ENCODE measurements at places on chromosomes 3 and 15.

DNA sequence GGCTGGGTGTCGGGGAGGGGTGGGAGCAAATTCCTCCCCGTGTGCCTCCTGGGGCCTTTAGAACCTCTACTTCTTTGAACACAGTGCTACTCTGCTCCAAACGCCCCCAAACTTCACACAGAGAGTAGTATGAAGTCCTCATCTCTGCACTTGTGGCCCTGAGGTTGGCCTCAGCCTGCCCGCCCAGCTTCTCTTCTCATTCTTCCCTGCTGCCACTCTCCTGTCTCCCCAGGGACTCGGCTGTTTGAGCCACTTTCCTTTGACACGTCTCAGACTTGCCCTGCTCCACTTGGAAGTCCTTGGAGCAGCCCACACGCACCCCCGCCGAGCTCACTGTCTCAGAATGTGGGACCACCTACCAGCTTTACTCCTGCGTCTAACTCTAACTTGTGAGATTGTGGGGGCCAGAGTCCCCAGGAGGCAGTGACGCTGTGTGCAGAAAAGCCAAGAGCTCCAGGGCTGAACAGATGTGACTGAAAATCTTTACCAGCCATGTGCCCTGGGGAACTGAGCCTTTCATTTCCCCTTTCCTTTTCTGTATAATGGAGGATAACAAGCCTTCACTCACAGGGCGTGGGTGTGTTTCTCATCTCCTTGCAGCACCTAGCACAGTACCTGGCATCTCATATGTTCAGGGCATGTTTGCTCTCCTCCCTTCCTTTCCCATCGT, 233.6 kb upstream of the CTDSPL start:
- no peak for DNase-seq

- DNase-seq, result peak; percentile 66
These were observed 38.9 kb upstream of the SNTN start for GRCh38 chr3:63613561-63613960.

DNA sequence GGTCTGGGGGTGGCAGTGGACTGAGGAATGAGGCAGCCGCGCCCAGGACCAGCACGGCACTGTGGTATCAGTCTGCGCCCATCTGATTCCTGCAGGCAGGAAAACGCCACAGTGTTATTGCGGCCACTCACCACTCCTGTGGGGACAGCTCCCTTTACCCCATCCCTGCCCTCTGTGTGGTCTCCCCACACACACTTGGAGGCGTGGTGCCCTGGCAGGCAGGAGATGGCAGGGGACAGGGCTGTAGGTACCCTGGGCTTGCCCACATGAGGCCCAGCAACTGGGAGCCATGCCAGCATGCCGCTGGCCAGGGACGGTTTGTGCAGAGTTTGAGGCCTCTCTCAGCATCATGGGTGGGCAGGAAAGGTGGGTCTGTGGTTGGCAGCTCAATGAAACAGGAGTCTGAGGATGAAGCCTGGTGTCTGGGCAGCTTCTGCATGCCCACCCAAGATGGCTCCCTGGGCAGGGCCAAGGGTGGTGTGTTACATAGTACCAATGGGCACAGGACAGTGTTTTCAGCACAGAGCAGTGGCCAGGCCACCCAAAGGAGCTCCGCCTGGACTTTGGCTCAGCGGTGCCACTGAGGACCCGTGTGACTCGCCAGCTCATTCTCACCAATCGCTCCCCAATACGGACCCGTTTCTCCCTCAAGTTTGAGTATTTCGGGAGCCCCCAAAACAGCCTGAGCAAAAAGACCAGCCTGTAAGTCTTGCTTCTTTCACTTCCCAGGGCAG, 27.2 kb downstream of the ACAA1 start:
- no peak for DNase-seq

GRCh38 chr3:127964053-127964452, 49.0 kb downstream of the KBTBD12 start:
- DNase-seq, result peak; percentile 26

DNA sequence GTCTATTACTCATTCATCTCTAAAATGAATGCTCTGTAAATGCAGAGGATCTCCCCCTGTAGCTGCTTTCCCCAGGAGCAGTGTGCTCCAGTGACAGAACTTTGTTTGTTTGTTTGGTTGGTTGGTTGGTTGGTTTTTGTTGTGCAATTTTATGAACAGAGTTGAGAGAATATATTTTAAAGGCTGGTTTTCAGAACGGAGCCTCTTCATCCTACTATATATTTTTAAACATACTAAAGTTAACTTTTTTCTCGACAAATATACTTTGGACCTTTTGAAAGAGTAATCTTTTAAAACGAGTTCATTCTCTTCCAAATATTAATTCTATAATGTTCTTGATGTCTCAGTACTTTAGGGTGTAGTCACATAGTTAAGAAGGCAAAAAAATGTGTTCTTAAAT, 20.2 kb downstream of the RYR3 start:
- DNase-seq, result no peak

- DNase-seq, result no peak
These were observed 20.1 kb downstream of the CADM2 start for GRCh38 chr3:84978843-84979242.

GRCh38 chr3:47016934-47017435, 37.5 kb downstream of the NBEAL2 start:
- peak; percentile 90 for DNase-seq

GRCh38 chr3:115092220-115092791, 54.8 kb downstream of the ZBTB20 start:
- peak; percentile 74 for DNase-seq

GRCh38 chr3:157042226-157042625, 117.7 kb downstream of the CCNL1 start:
- DNase-seq, result no peak

- DNase-seq, result no peak
These were observed 71.0 kb downstream of the B3GNT5 start for GRCh38 chr3:183324083-183324482.

- DNase-seq, result peak; percentile 96
These were observed 30.5 kb downstream of the OXSM start for GRCh38 chr3:25820366-25820765.

DNA sequence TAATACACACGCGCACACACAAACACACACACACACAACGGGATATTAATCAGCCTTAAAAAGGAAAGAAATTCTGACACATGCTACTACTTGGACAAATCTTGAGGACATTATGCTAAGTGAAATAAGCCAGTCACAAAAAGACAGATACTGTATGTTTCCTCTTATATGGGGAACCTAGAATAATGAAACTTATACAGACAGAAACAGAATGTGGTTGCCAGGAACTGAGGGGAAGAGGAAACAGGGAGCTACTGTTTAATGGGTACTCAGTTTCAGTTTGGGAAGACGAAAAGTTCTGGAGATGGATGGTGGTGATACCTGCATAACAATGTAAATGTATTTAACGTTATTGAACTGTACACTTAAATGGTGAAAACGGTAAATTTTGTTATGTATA, 20.2 kb downstream of the ICE2 start:
- DNase-seq, result no peak

GRCh38 chr15:101240358-101240757, 11.5 kb downstream of the CHSY1 start:
- no peak for DNase-seq

- DNase-seq, result peak; percentile 56
These were observed 76.1 kb downstream of the FRMD4B start for GRCh38 chr3:69309814-69310213.

DNA sequence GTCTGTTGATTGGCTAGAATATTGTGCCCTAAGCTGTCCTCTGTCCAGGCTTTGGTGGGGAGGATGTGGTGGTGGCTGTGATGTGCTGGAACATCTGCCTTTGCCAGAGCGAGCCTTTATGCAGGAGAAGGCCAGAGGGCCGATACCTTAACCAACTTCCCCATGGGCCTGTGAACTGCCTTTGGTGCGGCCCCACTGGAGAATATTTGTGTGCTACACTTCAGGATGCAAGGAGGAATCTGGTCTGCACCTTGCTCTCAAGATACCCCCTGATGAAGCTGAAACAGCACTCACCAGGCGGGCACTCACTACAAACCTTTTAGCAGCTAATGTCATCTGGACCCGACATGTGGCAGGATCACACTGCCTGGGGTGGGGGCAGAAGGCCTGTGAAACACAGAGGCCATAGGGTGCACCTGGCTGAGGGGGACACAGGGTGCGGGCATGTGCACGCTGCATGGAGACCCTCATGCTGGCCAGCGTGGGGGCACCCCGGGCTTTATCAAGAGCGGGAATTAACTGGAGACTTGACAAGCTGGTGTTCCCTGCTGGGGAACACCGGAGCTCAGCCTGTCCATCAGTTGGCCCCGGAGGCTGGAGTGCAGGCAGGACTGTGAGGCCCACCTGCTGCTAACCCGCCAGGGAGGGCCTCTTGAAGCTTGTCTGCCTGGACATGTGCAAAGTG, 16.4 kb downstream of the PRR23E start:
- DNase-seq, result no peak

DNA sequence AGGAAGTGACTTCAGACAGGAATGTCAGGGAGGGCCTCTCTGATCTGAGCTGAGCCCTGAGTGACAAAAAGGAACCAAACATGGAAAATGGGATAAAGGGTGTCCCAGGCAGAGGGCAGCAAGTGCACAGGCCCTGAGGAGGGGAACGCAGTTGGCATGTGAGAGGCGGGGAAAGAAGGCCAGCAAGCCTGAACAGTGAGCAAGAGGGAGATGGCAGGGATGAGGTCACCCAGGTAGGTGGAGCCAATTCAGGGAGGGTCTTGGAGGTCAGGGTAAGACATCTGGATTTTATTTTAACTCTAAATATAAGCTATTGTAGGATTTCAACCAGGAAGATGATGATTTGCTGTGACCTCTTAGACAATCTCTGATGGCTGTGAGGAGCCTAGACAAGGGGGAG, 167.7 kb downstream of the LRTM1 start:
- DNase-seq, result peak; percentile 74

DNA sequence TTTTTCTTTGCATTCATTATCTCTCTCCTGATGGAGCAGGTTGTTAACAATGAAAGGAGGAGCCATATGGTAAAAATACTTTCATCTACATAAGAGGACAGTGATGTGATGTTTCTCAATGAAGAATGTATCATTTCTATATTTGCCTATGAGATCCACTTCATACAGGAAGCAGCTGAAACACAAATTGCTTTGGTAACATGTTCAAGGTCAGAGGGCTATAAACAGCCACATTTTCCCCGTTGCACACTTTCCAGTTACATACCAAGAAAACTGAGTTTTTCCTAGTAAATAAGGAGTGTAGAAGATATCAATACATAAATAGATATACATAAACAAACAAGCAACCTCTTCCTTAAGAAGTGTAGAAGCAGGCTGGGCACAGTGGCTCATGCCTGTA, 32.6 kb upstream of the GYG1 start:
- no peak for DNase-seq

- DNase-seq, result no peak
These were observed 240.7 kb downstream of the SHOX2 start for GRCh38 chr3:157865352-157866000.

- peak; percentile 48 for DNase-seq
These were observed 1109.3 kb downstream of the ROBO2 start for GRCh38 chr3:78148986-78149717.

- DNase-seq, result no peak
These were observed 11.3 kb downstream of the ARL8B start for GRCh38 chr3:5133239-5134018.

- DNase-seq, result peak; percentile 35
These were observed 92.7 kb upstream of the PRICKLE2 start for GRCh38 chr3:64318001-64318400.

All from EH (cell line).